ENCODE measurements at places on chromosomes 11 and 22.

DNA sequence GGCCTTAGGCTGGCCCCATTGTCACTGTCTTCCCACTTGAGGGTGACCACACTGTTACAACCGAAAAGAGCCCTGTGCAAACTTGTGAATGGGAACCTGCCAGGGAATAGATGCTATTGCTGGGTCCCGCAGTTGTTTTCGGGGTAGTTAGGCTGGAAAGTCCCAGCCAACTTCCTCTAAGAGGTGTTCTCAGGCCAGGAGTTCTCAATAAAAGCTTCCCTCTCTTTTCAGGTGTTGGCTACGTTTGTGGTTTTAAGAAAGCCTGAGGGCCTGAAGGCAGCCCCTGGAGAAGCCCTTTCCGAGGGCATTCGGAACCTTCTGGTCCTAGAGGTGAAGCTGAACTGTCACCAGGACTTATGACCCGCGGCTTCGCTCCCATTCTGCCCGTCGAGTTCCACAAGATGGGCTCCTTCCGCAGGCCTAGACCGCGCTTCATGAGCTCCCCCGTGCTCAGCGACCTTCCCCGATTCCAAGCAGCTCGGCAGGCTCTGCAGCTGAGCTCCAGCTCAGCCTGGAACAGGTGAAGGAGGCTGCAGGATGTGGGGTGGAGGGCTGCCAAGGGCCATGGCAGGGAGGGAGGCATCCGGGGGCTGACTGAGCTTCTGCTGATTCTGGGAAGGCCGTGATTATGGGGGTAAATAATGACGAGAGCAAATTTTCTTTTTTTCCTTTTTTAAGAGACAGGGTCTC is 104.8 kb downstream of the PRR5L start:
- no peak for DNase-seq

- DNase-seq = peak; percentile 95
These were observed at the start of the genes NCAPD3 and VPS26B for GRCh38 chr11:134223836-134224709. Gene NCAPD3 (minus strand): TSS chr11:134223967. CDS start chr11:134223926, 41 bp downstream. Gene VPS26B (plus strand): TSS chr11:134224671. CDS start chr11:134225123, 452 bp downstream.

- no peak for DNase-seq
These were observed 121.2 kb downstream of the ZNF280B start for GRCh38 chr22:22387386-22387736.

GRCh38 chr11:124646148-124646547 is 23.5 kb downstream of the TBRG1 start:
- DNase-seq = no peak

- peak; percentile 4 for DNase-seq
These were observed 253.8 kb upstream of the CNTN5 start for GRCh38 chr11:98766903-98767302.

DNA sequence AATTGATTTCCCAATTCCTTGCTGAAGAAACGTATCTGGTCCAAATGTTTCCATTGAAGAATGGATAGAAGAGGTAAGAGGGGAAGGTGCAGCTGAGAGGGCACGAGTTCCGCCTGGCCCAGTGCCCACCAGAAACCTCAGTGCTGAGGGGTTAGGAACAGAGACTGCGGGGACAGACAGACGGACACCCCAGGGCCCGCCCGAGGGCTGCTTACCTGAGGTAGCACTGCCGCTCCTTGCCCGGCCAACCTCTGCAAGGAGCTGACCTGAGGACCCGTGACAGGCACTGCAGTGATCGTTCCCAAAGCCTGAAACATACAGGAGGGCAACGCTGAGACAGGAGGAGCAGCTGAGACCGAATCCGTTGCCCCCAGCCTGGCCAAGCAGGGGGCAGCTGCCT is 89.6 kb downstream of the PHF21B start:
- no peak for DNase-seq

DNA sequence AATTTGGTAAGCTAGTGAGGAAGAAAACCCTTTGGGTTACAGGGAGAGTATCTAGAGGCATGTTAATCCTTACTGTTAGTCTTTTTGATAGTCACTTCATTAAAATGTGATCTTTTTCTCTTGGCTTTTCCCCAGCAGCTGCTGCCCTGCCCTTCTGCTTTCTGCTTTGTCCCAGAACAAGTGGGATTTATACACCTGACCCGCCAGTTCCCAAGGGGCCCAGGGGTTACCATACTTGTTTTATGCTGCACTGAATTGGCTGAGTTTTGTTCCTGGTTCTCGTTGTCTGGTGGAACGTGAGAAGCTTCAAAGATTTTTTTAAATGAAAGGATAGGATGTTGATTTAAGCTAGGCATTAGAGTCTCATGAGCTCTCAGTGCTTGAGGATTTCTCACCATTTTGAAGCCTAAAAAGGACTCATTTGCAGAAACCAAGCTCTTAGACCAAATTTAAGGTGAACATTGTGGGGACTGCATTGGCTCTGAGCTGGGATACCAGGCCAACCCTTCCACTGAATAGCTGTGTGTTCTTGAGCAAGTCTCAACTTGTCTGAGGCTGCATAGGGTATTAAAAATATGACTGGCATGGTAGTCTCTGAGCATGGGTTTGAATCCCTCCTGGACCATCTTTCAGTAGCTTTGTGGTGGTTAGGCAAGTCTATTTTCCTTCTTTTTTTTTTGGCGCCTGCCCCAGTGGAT is 6.6 kb downstream of the LIMK2 start:
- DNase-seq = no peak

DNA sequence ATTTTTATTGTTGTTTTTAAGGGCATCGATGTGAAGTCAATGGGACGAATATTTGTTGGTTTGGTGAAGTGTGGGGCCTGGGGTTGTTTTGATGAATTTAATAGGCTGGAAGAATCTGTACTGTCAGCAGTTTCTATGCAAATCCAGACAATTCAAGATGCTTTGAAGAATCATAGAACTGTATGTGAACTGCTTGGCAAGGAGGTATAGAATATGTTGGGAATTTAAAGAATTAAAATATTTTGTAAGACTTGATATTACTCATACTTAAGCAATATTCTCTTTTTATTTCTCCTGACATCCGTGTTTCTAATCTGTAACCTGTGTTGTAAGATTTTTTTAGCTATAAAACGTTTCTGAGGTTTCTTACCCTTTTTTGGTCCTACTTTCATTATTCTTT is 61.6 kb downstream of the DYNC2H1 start:
- DNase-seq = no peak

DNA sequence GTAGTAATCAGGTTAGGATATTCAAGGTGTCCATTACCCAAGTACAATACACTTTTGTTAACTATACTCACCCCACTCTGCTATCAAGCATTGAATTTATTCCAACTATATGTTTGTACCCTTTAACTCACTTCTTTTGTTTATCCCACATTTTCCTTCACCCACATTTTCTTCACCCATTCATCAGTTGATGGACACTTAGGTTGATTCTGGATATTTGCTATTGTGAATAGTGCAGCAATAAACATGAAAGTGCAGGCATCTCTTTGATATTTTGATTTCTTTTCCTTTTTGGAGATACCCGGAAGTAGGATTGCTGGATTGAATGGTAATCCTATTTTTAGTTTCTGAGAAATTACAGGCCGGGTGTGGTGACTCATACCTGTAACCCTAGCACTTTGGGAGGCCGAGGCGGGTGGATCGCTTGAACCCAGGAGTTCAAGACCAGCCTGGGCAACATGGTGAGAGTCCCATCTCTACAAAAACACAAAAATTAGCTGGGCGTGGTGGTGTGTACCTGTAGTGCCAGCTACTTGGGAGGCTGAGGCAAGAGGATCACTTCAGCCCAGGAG is 6.5 kb downstream of the TMEM25 start:
- no peak for DNase-seq

- DNase-seq = no peak
These were observed 1024.9 kb upstream of the CNTN5 start for GRCh38 chr11:97995874-97996273.

GRCh38 chr11:22521226-22521625 is 104.4 kb downstream of the FANCF start:
- DNase-seq = no peak

- DNase-seq = no peak
These were observed 450 bp upstream of the BCL2L13 start for GRCh38 chr22:17638182-17638431.

- DNase-seq = no peak
These were observed 947.9 kb upstream of the CHORDC1 start for GRCh38 chr11:91170711-91171110.

GRCh38 chr22:28521451-28521850 is 158.2 kb downstream of the TTC28 start:
- no peak for DNase-seq

- DNase-seq = peak; percentile 64
These were observed 29.1 kb upstream of the BIRC3 start for GRCh38 chr11:102287964-102288724.

DNA sequence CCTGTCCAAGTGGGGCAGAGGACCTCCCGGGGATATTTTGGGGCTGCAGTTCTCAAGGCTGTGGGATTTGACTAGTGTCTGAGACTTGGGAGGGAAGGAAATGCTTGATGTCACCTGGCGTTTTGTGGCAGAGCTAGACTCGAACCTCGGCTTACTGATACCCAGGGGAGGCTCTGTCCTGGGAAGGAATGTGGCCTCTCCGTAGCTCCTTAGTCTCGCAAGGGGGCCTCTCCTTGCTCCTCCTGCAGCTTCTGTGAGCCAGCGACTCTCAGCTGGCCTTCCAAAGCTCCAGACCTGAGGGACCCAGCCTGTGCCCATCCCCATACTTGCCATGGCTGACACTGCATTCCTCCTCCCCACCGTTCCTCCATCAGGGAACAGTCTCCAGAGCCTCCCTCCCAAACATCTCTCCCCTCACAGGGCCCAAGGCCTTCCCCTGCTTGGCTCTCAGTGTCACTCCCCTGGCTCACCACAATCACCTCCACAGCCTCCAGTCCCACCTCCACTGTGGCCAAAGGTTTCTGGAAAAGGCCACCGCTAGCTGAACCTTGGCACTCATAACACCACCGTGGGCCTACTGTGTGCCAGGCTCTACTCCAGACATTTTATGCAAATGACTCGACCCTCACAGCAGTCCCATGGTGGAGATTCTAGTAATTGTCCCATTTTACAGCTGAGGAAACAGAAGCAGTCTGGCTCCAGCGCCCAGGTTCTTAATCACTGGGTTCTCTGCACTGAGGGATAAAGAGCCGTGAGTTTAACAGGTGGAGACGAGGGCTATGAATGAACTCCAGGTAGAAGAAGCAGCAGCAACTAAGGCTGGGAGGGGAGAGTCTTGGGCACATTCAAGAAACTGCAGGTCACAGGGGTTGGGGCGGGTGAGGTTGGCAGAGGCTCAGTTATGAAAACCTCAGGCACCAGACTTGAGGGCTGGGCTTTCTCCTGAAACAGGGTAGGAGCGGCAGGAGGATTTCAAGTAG is 12.1 kb downstream of the P2RY2 start:
- DNase-seq = no peak

- no peak for DNase-seq
These were observed 118.1 kb upstream of the CLPB start for GRCh38 chr11:72552399-72552910.

- DNase-seq = peak; percentile 86
These were observed 12.4 kb downstream of the CRY2 start for GRCh38 chr11:45859661-45860140.

GRCh38 chr22:23898006-23898974 is 4.1 kb downstream of the MIF start:
- no peak for DNase-seq

- no peak for DNase-seq
These were observed 21.3 kb upstream of the KRTAP5-6 start for GRCh38 chr11:1675536-1676228.

- no peak for DNase-seq
These were observed 50.9 kb downstream of the THAP12 start for GRCh38 chr11:76329983-76330382.

- DNase-seq = no peak
These were observed 9.6 kb upstream of the WNT11 start for GRCh38 chr11:76215941-76216340.

DNA sequence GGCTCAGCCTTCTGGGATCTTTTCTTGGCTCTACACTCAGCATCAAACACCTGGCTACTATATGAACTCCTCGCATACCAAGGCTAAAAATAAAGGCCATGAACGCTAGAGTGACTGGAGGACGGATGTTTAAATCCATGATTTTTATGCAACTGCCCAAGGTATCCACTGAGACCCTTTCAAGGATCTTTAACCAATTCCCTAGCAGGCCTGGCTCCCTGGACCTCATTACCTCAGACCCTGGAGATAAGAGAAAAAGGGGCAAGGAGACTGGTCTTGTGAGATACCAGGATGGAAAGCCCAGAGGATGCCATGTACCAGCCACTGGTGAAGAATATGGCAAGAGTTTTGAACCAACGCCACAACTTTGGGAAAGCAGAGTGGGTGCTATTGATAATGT is at the start of gene OR51G2:
OR51G2 (minus strand) TSS at position 101 of the 400 bp plus-strand sequence. CDS start 3,687 bp downstream, outside the sequence.
- no peak for DNase-seq

- no peak for DNase-seq
These were observed 532 bp downstream of the BET1L start for GRCh38 chr11:206526-207207.
